ENCODE measurements at places on chromosomes 12 and 14.

- DNase-seq: no peak
Measured at GRCh38 chr12:31558521-31558920, 32.4 kb downstream of the DENND5B start.

GRCh38 chr12:21117995-21118394, 13.0 kb upstream of the SLCO1B1 start:
- no peak for DNase-seq

GRCh38 chr12:18224745-18225144, 36.6 kb upstream of the PIK3C2G start:
- no peak for DNase-seq

DNA sequence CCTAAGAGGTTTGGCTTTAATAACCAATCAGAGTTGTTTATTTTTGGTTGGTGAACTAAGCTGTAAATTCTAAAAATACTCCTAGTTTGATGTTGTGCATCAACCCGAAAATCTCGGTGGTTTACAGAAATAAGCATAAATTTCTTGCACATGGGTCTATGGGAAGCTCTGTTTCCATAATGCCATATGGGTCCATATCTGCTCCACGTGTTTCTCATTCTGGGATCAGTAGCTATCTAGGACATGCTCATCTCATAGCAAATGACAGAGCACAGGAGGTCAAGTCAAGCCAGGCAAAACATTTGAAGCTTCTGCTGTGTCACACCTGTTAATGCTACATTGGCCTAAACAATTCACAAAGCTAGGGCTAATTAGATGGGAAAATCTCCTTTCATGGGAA, 23.1 kb downstream of the NUP37 start:
- no peak for DNase-seq

- peak; percentile 52 for DNase-seq
Measured at GRCh38 chr14:20697273-20698017, 8.9 kb downstream of the ANG start.

DNA sequence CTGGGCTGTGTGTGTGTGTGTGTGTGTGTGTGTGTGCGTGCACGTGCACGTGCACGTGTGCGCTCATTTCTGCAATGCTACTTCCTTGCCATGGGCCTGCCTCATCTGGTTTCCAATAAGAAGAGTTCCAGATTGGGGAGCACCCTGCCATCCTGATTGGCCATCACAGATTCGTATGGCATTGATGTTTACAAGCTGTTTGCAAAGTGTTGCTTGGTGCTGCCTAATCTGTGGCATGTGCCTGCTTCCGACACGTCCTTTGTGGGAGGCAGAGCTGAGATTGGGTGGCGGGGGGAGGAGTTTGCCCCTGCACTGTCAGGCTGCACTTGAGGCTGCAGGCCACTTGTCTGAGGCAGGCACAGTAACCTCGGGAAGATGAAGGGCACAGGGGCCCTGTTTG, 39.2 kb downstream of the SAMD4A start:
- no peak for DNase-seq

GRCh38 chr14:89641495-89642175, 224.6 kb upstream of the FOXN3 start:
- DNase-seq: no peak

DNA sequence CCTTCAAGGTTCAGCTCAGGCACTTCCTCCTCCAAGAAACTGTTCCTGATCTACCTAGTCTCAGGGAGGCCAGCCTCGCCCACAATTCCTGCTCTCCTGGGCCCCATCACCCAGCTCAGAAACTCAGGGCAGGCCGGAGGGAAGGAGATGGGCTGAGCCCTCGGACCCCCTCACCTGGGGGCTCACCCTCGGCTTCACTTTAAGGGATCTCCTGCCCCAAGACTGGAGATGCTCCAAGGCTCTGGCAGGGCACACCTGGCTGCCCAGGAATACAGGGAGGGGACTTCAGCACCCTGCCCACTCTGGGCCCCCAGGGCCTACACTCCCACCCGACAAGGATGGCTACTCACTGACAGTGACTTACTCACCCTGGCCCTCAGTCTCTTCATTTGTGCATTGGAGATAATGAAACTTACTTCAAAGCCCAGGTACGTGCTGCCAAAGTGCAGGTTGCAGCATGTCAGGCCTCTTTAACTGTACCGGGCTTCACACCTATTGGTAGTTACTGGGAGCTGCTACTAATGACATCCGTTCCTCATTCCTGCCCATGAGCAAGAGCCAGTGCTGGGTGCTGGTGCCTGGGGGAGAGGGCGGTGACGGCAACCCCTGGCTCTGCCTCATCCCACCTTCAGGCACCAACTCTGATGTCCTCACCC, 21.0 kb upstream of the PPP1R13B start:
- DNase-seq: no peak

- no peak for DNase-seq
Measured at GRCh38 chr14:49008363-49008762, 577.8 kb downstream of the RPS29 start.

DNA sequence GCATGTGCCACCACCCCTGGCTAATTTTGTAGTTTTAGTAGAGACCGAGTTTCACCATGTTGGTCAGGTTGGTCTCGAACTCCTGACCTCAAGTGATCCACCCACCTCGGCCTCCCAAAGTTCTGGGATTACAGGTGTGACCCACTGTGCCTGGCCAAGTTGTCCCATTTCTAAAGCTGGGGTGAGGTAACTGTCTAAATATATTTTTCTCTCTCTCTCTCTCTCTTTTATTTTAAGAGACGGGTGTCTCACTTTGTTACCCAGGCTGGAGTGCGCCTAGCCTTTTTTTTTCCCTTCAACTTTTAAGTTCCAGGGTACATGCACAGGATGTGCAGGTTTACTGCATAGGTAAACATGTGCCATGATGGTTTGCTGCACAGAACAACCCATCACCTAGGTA, 8.6 kb downstream of the ATF1 start:
- no peak for DNase-seq

DNA sequence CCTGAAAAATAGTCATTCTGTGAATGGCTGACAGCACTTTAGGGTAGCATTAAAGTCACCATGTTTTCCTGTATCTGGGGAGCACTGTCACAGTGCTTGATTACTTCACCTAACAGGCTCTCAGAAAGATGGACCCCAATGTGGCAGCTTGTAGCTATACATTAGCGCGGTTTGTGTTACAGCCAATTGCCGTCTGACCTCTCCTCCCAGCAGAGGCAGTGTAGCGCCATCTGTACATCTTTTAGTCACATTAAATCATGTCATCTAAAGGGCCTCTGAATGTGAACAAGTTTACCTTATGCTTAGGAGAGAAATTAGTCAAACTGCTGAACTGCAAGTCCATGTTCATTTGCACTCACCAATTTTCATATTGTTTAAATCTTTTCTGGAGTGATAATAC, 113.7 kb downstream of the LMO3 start:
- DNase-seq: no peak

DNA sequence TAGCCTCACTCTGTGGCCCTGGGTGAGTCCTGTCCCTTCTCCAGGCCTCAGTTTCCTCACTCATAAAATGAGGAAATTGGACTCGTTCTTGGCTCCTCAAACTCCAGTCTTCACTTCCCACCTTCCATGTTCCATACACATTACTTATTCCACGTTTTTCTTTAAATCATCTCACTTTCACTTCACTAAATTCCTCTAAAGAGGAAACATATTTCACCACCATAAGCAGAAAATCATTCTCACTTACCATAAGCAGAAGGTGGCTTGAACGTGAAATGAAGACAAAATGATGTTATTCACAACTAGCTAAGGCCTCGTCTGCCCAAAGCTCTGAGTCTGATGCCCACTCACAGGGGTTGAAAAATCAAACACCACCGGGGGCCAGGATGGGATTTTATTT, 278.3 kb downstream of the ADGRD1 start:
- DNase-seq: no peak

DNA sequence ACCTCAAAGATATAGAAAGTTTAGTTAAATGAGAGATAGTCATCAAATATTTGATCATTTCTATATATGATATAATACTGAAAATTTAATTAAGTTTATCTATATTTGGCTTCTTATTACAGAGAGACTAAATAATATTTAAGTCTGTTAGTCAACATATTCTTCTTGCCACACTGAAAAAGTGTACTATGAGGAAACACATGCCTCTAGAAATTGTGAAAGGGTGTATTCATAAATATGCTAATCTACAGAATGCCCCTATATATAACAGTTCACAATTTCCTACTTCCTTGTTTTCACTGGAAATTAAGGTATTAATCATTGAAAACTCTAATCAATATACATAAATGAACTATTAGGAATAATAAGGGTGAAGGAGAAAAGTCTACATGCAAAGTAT, 31.4 kb upstream of the ETV6 start:
- DNase-seq: no peak

- DNase-seq: no peak
Measured at GRCh38 chr14:68495101-68496039, 297.5 kb downstream of the ZFP36L1 start.

DNA sequence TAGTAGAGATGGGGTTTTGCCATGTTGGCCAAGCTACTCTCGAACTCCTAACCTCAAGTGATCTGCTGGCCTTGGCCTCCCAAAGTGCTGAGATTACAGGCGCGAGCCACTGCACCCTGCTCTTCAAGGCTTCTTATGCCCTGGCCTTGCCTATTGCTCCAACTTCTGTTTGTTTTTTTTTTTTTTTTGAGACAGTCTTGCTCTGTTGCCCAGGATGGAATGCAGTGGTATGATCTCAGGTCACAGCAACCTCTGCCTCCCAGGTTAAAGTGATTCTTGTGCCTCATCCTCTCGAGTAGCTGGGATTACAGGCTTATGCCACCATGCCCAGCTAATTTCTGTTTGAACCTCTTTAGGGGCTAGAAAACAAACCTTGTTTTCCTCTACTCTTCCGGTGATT, 6.0 kb upstream of the ABCD4 start:
- no peak for DNase-seq

DNA sequence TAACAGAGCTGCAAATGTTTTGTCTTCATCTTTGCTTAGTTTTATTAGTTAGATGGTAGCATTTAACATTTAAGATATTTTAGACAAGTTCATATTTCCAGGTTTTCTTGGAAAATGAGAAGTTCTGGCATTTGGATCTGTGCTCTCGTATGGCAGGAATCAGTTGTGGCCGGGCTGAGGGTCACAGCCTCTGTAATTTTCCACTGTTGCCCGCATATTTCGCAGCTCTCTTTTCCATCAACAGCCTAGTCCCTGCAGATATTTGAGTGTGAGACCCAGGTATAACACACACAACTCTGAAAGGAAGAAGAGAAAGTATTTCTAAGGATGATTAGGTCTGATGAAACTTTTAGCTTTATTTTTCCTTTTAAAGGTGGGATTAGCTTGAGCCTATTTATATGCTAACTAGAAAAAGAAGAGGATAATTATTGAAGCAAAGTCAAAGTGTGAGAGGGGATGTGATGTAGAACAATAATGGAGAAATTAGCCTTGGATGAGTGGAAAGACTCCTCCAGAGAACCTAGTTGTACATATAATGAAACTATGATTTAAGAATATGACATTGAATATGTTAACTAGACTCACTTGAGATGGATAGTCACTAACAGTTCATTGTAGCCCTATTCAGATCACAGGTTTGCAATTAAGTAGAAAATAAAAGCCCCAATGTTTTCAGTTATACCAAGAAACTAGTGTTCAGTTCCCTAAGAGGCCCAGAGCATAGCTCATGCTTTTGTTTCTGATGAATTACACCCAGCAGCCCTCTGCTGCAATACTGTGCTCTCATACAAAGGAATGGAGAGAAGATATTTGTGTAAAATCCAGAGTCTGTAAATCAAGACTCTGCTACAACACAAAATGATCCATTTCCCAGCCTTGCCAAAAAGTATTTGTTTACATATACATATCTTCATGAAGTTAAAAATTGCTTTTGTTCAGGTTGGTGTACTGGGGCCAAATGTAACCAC, 158.4 kb downstream of the C12orf50 start:
- DNase-seq: no peak

GRCh38 chr12:107014055-107014454, 27.1 kb upstream of the MTERF2 start:
- DNase-seq: no peak

- DNase-seq: no peak
Measured at GRCh38 chr12:47755655-47756562, 2.8 kb downstream of the RAPGEF3 start.

- DNase-seq: no peak
Measured at GRCh38 chr12:94039914-94040313, 108.5 kb upstream of the PLXNC1 start.

- no peak for DNase-seq
Measured at GRCh38 chr14:75675265-75675960, 14.4 kb downstream of the TTLL5 start.
